ENCODE measurements at places on chromosomes 4 and X.

DNA sequence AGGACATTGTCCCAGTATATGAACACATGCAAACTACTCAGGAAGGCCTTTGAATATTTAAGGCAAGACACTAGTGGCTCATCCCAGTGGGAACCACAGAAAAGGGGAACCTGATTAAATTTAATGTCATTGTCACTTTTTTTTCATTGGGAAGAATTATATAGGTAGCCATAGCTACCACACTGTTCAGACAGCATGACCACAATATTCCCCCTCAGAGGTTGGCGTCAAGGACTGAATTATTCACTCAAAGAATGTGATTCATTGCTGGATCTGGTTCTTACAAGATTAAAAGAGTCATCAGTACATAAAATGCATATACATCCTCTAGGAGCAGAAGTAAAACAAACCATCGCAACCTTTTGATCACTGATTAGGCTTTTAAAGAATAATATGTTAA, 92.0 kb upstream of the SMARCAD1 start:
- no peak for DNase-seq

DNA sequence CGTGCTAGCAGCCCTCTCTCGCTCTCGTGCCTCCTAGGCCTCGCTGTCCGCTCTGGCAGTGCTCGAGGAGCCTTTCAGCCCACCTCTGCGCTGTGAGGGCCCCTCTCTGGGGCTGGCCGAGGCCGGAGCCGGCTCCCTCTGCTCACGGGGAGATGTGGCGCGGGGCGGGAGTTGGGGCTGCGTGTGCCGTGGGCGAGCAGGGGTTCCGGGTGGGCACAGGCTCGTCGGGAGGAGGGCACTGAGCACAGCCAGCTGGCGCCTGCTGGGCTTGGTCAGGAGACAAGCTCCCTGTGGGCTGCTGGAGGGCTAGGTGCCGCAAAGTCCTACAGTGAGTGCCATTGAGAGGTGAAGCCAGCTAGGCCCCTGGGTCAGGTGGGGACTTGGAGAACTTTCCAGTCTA, 994.5 kb downstream of the C4orf33 start:
- no peak for DNase-seq

DNA sequence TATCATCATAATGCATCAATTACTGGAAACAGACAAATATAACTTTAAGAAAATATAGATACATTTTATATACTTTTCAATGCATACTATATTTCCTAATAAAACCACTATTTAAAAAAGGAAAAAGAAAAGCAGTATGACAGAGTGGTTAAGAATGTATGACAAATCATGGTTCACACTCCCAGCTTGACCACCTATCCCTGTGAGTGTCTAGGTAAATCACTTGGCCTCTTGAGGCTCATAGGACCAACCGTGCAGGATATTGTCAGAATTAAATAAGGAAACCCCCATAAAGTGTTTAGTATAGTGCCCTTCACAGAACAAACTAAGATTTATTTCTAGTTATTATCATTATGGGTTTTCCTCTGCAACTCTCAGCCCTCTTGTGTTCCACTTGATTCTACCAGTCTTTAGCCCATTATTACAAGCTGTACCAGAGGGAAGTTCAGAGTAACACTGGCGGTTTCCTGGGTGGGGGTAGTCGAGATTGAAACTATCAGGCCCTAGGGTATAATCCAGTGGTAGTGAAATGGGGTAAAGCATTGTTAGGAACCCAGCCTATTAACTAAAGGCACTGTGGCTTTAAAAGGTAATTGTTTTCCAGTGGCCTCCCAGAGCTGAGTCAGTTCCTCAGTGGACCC, 55.5 kb upstream of the PAK3 start:
- no peak for DNase-seq

GRCh38 chr4:2929469-2929868, 33.7 kb downstream of the NOP14 start:
- DNase-seq: no peak

DNA sequence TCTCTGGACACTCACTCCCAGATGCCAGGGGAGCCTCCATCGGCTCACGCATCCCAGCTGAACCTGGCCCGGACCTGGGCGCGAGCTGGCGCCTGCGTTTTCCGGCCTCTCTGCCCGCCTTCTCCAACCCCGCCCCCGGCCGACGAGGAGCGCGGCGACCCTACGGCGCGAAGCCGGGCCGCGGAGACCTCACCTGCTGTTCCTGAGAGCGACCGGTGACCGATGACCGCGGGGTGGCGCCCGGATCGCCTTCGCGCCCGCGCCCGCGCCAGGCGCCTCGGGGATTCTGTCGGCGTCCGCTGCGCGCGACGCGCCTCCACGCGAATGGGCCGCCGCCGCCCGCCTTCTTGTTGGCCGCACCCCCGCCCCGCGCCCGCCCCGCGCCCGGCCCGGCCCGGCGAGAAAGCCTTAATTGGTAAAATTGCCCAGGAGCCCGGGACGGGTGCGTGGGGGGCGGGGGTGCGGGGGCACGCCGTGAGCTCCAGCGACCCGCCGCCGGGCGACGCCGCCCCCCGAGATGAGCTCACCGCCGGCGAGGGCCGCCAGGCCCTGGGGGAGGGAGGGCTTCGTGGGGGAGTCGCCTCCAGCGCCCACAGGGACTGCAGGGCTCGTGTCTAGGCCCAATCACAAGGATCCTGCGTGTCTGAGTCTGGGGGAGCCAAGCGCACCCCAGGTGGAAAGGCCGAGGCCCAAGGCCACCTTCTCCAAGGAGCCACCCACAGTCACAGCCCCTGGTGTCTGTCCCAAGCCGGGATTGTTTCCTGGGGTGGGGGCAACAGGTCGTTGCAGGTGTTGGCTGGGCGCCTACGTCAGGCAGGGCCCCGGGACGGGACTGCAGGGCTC, at the start of gene FLNA:
FLNA (minus strand) TSS at position 322 of the 843 bp plus-strand sequence. CDS start 3,389 bp downstream, outside the sequence.
- no peak for DNase-seq

Data from putamen (tissue), 1 donor.